NCI-H510A treated with DMSO at 0.1 percent for 48 hours (cell line): ENCODE measurements at places on chromosomes 7 and 10.

DNA sequence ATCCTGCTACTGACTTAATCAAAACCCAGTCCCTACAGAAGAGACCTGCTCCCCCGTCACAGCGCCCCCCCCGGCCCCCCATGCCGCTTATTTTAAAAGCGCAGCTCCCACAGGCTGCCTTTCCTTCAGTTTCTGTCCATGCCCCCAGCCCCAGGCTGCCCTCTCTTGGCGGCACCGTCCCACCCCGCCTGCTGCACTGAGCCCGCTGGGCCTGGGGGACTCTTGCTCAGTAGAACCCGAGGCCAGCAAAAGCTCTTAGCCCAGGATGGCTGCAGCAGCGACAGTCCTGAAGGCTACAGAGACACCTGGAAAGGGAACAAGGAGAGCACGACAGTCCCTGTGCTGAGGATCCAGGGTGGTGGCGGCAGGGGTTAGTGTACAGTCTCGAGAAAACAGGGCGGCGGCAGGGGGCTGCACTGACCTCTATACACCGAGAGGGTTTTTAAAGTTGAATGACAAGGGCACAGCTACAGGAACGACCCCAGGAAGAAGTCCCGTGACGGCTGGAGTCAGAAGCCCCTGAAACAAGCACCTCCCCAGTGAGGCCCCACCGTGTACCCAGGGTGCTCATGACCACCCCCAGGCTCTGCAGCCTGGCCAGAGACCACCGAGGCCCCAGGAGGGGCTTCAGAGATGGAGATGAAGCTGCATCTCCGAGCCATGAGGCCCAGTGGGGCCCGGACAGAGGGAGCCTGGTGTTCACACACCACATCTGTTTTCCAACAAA is 54.4 kb downstream of the ZRANB1 start:
- DNase-seq, result no peak

GRCh38 chr7:129401228-129401966 is 32.8 kb upstream of the STRIP2 start:
- no peak for DNase-seq

GRCh38 chr10:69303632-69304051 is 25.3 kb downstream of the HK1 start:
- no peak for DNase-seq

- DNase-seq, result no peak
Observed at GRCh38 chr7:104431930-104432329, 103.5 kb downstream of the LHFPL3 start.

- DNase-seq, result no peak
Observed at GRCh38 chr7:64183126-64183742, 23.8 kb upstream of the ZNF735 start.

DNA sequence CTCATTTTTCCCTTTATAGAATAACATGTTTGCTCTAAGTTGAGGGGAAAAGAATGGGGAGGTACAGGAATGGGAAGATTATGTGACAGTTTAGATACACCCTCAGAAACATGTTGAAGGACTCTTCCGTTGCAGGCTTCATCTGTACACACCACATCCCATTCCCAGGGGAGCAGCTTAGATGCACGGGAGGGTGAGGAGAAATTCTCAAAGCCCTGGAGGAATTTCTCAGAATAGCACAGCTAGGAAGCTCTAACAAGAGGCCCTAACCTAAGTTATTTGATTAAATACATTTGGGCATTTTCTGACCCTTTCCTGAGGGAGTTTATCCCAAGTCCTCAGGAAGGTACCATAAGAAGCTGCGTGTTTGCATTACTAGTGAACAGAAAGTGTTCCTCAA is 660.2 kb upstream of the IGFBP3 start:
- DNase-seq, result no peak

DNA sequence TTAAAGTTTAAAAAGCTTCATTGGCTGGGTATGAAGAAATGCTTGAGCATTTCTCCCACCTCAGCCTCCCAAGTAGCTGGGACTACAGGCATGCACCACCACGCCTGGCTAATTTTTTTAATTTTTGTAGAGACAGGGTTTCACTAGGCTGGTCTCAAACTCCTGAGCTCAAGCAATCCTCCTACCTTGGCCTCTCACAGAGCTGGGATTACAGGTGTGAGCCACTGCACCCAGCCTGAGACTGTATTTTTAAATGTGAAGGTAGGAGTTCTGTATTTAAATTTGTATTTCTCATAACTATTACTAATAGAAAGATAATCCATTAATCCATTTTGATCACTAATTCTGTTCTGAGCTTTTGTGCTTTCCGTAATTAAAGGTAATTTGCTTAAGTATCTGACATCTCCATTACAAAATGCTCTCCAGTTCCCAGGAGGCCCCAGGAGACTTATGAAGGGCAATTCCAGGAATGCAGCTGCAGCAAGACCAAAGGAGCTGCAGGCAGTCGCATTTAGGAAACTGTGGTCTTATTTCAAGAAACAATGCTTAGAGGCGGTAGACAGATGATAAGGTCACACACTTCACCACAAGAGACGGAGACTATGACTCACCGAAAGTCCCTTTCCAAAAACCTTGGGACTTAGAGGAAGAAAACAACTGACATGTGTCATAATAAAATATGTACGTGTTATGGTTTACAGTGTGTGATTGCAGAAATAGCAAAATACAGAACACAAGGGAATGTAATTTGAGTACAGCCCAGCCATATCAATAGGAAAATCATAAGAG is 23.3 kb downstream of the YAE1 start:
- no peak for DNase-seq

GRCh38 chr10:132385721-132386418 is 11.1 kb upstream of the PWWP2B start:
- no peak for DNase-seq

DNA sequence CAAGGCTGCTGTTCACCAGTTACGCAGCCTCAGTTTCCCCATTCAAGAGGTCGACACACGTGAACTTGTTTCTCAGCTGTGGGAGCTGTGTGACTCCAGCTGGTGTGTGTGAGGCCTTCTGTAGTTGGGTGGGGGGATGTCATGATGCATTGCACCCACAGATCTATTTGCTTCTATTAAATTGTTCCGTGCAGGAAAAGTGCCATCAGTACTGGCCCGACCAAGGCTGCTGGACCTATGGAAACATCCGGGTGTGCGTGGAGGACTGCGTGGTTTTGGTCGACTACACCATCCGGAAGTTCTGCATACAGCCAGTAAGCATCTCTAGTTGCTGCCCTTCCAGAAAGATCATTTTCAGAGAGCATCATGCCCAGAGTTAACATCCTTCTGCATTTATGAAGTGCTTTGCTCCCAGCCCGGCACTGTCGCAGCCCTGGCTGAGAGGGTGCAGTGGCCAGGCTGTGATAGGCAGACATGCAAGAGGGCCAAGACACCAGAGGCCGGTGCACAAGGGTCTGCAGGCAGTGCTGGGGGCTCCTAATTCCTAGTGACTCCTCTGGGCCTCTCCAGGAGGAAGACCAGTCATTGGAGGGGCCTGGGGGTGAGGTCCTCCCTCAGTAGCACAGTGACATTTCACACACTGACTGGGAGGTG is 60.2 kb downstream of the MKI67 start:
- no peak for DNase-seq

GRCh38 chr7:149422914-149423301 is 38.0 kb downstream of the ZNF777 start:
- no peak for DNase-seq

DNA sequence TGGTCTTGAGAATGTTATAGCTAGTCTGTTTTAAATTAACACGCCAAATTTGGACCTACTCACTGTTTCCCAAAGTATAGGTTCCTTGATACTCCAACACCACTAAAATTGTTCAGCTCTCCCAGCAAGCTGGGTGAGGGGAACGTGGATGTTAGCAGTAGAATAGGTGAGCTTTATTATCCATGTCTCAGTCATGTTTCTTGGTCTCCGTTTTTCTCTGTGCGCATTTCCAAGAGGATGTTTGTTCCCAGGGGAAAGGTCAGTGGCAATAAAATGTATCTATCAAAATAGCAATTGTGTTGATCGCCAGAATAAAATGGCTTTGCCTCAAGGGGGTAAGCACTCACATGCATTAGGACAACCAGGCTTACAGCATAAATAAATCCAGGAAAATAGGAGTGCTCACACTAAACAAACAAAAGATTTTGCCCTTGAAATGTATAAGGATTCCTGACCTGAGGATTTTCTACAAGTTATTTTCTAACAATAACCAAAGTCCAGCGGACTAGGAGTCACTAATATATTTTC is 187.0 kb upstream of the C7orf33 start:
- DNase-seq, result no peak

DNA sequence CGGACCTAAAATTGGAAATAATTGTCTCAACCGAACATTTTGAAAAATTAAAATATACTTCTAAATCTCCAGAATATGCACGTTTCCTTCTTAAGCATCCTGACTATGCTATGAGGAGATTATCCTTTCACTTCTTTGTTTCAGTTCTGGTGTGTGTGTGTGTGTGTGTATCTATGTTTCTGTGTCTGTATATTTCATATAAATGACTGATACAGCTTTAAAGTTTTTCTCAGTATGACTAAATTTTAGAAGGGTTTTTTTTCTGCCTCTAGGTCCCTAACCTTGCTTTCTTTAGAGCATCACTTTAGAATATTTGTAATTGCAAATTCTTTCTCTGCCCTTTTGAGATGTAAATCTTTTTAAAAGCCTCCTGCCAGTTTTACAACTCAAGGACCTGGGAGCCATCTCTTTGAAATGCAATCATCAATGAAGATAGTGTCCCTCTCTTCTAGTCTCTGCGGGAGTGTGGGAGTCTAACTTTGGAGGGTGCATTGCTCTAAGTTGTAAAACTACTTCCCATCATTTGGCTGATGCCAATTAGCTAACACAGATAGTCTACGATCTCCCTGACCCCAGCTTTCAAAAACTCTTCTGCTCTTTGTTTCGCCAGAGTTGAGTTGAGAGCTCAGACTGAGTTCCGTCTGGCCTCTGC is 782.0 kb upstream of the ZWINT start:
- DNase-seq, result no peak

GRCh38 chr10:105827133-105827532 is 1186.0 kb downstream of the SORCS3 start:
- no peak for DNase-seq

DNA sequence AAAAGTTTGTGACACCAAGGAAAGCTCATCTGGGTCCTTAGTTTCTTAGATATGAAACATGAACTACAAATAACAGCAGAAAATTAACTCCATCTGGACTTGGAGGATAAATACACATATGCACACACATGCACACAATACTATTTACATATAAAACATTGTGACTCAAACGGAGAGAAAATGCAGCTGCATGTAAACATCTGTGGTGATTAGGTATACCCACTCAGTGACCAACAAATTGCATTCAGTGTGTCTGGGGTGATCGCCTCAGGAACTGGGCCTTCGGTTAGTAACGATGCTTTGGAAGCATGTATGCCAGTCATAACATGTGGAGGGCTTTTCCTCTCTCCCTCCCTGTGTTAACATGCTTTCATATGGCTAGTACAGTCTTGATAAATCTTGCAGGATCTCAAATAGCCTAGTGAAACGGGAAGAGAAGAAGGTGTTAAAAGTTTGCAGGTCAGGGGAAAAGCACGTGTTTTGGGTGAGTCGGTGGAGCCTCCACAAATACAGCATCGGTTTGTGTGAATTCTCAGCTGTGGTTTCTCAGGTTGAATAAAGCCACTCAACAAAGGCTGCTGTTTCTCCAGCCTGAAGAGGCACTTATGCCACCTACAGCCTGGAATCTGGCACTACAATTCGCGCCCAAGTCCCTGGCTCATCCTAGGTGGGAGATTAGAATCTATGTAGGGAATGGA is 8.7 kb upstream of the GLRX3 start:
- peak; percentile 59 for DNase-seq

DNA sequence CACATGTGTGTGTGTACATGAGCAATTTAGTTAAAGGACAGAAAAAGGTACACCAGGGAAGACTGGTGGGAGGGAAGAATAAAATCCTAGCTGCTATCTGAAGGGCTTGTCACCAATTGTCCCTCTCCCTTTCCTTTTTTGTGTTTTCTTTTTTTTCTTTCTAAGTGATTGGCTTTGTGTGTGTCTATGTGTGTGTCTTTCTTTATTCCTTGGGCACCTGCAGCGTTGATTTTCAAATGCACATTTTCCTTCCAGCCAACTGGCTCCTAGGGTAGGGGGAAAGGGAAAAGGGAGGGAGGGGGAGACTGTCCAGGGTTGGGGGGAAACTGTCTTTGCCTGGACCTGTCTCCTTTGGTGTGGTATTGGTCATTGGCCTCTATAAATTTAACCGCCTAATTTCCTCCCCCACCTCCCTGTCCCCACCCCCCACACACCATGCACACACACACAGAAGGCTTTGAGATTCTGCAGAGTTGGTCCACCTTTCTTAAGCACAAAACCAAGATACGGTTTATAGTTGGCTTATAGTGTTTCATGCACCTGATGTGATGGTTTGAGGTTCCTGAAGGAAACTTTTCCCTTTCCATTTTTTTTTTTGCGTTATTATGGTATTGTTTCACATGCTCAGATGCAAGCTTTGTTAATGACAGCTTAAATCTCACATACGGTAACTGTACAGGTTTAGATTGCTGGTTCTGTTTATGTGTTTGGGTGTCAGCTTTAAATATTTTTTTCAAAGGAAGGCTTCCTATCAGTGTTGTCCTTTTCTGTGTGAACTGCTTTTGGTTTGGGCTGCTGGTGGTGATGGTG is 2.6 kb downstream of the AUTS2 start:
- DNase-seq, result no peak

- no peak for DNase-seq
Observed at GRCh38 chr10:63940277-63940922, 419.2 kb downstream of the REEP3 start.

DNA sequence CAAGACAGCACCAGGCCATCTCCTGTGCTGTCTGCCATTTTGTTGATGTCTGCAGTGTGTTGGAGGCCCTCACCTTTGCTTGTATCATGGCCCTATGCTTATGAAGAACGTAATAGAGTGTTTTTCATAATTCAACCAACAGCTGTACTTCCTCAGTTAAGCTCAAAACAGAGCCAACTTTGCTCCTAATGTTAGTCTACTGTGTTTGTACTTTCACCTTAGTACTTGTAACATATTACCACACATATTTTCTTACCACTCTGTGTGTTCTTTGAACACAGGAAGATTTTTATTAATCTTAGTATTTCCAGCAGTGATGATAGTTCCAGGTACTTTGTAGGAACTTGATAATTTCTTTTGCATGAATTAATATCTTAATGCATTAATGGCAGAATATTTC is 5.9 kb downstream of the ZNF33A start:
- DNase-seq, result no peak
